Heart right ventricle (tissue), 16 donors: ENCODE measurements at places on chromosomes 2 and 18. TPM values are rescaled to one million over a fixed set of nuclear protein-coding genes. Genes with fewer than 3 reads are reported as not detected.

DNA sequence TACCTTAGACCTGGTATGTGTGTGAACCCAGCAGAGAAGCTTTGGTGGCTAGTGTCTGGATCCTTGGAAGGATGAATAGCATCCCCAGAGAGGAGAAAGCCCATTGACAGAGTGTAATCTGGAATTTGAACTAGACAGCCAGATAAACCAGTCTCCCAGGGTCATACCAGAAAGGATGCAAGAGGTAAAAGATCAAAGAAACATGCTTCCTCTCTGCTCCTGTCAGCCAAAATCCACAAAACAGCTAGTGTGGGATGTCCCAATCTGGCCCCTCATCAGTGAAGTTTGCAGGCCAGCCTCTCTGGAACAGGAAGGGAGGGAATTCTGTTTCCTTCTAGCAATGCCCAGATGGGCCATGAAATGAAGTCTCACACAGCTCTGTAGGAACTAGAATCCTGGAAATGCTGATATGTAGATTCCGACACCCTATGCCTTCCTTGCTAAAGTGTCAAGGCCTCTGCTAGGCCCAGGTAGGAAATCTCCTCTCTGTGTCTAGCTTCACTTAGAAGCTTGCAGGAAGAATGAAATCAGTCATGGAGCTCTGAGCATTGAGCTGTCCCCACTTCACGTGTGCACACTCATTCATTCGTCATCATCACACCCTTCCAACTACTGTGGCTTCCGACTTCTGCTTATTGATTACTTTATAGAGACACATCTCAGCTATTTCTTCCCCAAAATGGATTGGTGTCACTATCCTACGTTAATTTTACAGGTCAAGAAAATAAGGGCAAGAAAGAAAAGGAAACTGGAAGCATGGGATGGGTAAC is 38.0 kb downstream of the EVA1A start:
- no peak for DNase-seq

- no peak for DNase-seq
Measured at GRCh38 chr2:127584047-127584446, 48.6 kb downstream of the MYO7B start.

DNA sequence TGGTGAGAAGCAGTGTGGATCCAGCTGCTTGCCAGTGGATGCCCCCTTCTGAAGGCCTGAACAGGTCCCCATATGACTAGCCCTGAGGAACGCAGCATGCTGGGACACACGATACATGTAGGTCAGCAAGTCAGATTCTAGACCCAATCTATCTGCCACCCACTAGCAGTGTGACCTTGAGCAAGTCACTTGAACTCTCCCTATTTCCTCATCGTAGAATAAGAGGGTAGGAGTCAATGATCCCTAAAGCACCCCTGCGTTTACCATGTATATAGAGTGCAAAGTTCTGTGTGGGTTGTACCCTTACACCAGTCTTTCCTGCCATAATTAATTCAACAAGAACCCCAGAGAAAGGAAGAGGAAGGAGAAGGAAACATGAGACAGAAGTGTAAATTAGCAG is 123.7 kb downstream of the GALNT14 start:
- DNase-seq = no peak

DNA sequence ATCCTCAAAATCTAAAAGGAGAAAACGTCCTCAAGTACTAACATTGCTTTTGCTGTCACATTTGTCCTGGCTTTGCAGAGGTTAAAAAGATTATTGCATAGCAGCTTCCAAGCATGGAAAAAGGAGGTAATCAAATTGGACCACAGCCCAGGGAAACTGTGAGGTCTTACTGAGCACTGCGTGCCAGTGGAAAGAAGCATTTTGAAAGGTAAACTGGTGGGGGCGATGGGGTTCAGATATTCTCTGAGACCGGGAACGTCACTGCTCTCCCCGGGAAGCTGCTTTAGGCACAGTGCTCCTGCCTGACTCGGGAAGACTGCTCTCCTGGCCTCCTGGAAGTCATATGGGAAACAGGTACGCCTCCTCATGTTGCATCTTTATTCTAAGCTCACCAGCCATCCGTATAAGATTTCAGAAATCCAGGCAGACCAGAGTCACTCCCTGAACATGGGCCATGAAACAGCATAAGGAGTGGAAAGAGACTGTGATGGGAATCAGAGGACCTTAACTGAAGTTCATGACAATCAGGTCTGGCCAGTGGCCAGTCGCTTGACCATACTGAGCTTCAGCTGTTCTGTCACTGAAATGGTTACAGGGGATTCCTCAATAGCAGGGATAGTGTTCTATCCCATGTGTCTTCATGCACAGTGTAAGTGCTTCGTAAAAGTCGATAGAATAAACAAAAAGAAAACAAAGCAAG is 284.1 kb downstream of the TRIB2 start:
- peak; percentile 83 for DNase-seq

DNA sequence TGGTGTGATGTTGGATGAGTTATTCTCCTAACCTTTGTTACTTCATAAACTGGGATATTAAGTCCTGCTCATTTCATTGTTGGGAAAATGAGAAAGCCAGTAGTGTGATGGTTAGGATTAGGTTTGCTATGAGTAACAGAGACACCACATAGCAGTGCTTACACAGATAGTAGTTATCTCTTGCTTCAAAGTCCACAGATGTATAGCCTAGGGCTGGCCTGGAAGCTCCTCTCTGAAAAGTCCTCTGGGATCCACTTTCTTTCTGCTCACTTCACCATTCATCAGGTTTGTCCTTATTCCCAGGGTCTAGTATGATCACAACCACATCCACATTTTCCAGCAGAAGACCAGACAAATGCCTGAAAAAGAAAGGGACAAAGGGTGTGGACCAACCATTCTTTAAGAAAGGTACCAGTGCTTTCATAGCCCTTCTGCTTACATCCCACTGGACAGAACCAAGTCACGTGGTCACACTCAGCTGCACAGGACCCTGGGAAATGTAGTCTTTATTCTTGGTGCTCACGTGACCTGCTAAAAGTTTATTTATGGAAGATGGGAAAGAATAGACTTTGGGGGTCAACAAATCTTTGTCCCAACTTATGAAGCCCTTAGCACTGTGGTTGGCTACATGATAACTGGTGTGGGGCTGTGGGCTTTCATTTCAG is 108.9 kb downstream of the INSIG2 start:
- DNase-seq = no peak

Gene IL36A
- not detected for polyA plus RNA-seq

- no peak for DNase-seq
Measured at GRCh38 chr18:23538001-23538400, 34.7 kb downstream of the RMC1 start.

Gene OLA1
- polyA plus RNA-seq = 81.7 TPM

GRCh38 chr2:96556441-96557330 is 20.1 kb downstream of the ARID5A start:
- no peak for DNase-seq

GRCh38 chr2:147222506-147222905 is 622.3 kb upstream of the ACVR2A start:
- no peak for DNase-seq

Gene VIT
- polyA plus RNA-seq = 2.7 TPM

DNA sequence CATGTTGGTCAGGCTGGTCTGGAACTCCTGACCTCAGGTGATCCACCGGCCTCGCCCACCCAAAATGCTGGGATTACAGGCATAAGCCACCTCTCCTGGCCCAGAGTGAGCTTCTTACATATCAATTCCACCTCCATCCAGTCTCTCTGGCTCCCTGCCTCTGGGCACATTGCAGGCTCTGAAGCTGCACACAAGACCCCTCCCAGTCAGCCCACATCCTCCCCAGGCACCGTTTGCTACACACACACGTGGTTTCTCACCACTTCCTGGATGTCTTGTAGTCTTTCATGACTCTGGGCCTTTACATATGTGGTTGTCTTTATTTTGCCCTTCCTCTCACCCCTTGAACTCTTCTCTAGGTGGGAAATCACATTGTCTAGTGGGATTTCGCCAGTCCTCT is 64.0 kb upstream of the CABLES1 start:
- DNase-seq = peak; percentile 23

Gene VWC2L
- polyA plus RNA-seq = not detected

- DNase-seq = no peak
Measured at GRCh38 chr2:62038975-62039771, 133.7 kb downstream of the COMMD1 start.

GRCh38 chr18:413233-413632 is 87.3 kb downstream of the COLEC12 start:
- no peak for DNase-seq

DNA sequence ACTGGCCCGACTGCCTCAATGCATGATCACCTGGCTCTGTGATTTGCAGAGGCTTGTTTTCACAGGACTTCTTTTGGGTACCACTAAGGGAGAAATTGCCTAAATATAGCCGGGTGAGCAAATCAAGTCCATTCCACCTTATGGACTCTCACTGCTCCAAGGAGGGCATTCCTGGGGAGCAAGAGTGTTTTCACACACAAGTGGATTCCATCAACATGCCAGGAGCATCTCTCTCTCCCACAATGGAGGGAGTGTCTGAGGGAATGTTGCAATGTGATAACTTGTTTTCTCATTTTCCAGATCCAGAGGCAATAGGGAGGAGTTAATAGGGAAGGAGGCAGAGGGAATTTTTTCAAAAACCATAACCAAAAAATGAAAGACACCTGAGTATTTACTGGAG is 250.7 kb downstream of the SATB2 start:
- no peak for DNase-seq

- DNase-seq = no peak
Measured at GRCh38 chr18:47389210-47389609, 137.8 kb upstream of the SKOR2 start.

Gene DNAJB2
- 76.9 TPM for polyA plus RNA-seq

DNA sequence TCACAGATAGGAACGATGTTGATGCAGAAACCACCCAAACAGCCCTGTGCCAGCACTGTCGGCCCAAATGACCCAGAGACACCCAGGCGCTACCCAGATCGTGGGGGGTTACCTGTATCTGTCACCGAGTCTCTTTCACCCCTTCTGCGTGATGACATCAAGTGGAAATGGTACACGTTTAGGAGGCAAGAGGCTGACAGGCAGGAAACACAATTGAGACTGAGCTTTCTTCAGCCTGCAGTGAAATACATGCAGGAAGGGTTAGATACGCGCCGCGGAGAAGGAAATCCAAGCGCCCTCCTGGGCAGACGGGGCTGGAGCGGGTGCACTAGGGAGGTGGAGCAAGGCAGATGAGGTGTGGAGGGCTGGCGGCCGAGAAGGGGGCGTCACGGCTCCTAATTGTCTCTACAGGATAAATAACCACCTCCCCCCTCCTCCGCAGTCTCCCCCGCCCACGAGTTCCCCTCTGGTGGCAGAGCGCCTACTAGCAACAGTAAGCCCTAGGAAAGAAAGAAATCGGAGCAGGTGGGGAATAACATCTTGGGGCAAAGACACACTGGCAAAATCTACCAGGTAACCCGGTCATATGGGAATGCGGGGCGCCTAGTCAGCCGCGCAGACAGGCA is at the start of gene RNF152:
Gene RNF152, minus strand, starts transcription at position 325 of the 626 bp plus-strand sequence. CDS start 76,544 bp downstream, outside the sequence.
- DNase-seq = peak; percentile 33

Gene SERPINB10
- polyA plus RNA-seq = not detected

DNA sequence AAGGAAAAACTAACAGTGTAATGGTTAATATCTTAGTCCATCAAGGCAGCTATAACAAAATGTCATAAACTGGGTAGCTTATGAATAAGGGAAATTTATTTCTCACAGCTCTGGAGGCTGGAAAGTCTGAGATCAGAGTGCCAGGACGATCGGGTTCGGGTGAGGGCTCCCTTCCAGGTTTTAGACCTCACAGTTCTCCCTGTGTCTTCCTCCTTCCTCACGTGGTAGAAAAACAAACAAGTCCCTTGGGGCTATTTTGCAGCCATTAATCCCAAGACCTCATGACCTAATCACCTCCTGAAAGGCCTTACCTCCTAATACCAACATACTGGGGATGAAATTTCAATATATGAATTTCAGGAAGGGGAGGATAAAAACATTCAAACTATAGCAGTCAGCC is 455.9 kb downstream of the CNTNAP5 start:
- DNase-seq = no peak

Gene ANO7
- polyA plus RNA-seq = 0.61 TPM

- no peak for DNase-seq
Measured at GRCh38 chr2:2466534-2466933, 135.5 kb upstream of the MYT1L start.

Gene RAB11FIP5
- 6.8 TPM for polyA plus RNA-seq

Gene FBXO48
- 0.51 TPM for polyA plus RNA-seq

- DNase-seq = no peak
Measured at GRCh38 chr2:176997074-176997791, 215.4 kb upstream of the HNRNPA3 start.

Gene MYO7B
- 2.3 TPM for polyA plus RNA-seq

DNA sequence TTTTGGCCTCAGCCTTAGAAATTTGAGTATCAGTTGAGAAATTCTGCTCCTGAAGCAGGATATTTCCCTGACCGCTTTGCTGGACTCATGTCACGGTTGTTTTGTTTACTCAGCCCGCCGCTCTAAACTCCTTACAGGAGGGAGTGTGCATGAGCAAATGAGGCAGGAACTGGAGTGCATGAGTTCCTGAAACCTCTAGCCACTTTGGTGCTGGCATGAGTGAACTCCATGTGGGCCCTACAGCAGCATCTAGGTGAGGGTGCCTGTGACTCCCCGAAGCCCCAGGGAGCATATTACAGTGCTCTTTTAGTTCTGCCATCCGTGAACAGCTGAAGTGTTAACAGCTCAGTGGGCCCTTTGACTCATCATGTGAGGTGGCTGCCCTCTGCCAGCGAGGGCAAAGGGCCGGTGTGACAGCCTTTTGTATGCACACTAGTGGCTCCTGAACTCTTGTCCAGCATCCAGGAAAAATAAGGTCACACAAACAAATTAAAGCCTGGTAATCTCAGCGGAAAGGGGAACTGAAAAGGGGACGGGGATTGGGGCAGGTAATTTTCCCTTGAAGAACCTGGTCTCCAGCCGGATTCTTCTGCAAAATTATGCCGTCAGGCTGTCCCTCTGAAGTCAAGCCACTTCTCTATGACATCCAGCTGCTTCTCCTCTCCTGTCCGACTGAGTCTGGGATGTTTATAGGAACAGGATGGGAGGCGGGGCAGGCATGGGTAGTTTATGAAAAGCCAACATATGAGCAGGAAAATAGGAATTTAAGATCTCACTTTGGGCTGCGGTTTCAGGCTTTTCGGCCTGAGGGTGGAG is 1668.7 kb downstream of the SUCLG1 start:
- no peak for DNase-seq

Gene ACTG2
- 44.1 TPM for polyA plus RNA-seq

- DNase-seq = peak; percentile 89
Measured at GRCh38 chr2:27211943-27212625, at the start of the genes ATRAID and SLC5A6. Gene ATRAID (plus strand): TSS chr2:27212041. CDS start chr2:27212369, 328 bp downstream. Gene SLC5A6 (minus strand): TSS chr2:27212268. CDS start chr2:27207650, 4,618 bp downstream.

DNA sequence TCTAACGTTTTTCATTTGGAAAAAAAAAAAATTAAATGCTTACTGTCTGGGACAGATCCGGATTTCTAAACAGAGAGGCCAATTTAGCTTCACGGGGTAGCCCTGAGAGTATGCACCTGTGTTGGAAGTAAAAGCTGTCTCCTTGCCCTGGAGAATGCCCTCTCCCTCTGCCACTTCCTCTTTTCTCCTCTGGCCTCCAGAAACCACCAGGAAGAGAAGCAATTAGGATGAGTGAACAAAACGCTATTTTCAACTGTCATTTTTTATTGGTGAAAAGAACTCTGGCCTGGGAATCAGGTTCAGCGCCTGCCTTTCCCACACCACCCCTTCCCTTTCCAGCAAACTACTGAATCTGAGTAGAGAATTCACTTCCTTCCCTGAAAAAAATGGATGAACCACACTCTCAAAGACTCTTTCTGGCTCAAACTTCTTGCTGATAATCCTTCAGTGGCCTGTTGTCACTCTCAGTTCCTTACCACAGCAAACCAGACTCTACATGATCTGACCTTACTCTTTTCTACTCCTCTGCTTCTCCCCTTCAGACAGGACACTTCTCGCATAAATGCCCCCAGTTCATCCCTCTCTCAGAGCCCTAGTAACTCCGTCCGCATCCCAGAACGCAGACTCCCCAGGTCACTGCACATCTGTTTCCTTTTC is 29.8 kb downstream of the KLF7 start:
- DNase-seq = no peak
